ENCODE measurements at places on chromosomes 3 and 15.

DNA sequence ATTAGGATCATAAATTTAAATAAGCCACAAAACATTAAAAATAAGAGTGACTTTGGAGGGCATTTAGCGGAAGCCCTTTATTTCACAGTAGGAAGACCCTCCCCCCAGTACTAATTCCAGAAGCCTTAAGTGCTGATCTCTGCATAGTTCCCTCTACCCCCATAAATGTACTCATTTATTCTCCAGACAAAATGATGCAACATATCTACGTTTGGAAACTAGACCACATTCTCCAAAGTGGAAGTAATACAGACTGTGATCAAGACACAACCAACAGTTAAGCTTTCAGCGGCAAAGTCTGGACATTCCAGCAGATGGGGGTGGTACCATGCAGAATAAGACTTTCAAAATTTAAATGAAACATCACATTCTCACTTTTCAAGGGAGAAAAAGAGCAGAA is 44.8 kb upstream of the RPS17 start:
- DNase-seq, result peak; percentile 53

DNA sequence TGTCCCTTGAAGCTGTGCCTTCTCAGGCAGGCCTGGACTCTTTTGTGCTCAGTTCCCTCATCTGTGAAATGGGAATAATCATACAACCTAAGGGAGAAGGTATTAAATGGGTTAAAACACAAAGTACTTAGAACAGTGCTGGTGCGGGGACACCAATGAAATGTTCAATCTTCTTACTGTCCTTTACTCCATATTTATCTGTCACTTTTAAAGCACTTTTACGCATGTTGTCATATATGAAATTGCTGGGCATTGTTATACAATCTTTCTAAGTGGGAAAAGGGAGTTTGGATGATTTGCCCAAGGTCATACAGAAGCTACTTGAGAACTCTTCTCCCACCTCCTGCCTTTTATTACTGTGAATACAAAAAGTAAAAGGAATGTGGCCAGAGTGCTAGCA is 87.8 kb upstream of the PSMD6 start:
- DNase-seq, result no peak

GRCh38 chr3:13009132-13009945 is 63.9 kb downstream of the IQSEC1 start:
- no peak for DNase-seq

DNA sequence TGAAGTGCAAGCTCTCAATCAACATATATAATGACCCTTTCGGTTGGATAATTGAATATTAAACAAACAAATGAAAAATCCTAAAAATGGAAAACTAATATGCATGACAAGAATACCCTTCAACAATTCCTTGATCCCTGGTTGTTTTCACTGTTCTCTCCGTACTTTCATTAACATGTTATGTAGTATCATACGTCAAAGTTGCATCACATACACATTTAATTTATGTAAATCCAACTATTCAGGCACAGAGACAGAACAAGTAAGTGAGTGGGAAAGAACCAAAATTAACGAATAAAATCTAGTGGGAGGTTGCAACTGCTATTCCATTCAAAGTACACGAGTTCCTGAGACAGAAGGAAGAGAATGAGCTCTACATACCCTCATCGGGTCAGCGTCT is 176.0 kb downstream of the SUCLG2 start:
- DNase-seq, result no peak

DNA sequence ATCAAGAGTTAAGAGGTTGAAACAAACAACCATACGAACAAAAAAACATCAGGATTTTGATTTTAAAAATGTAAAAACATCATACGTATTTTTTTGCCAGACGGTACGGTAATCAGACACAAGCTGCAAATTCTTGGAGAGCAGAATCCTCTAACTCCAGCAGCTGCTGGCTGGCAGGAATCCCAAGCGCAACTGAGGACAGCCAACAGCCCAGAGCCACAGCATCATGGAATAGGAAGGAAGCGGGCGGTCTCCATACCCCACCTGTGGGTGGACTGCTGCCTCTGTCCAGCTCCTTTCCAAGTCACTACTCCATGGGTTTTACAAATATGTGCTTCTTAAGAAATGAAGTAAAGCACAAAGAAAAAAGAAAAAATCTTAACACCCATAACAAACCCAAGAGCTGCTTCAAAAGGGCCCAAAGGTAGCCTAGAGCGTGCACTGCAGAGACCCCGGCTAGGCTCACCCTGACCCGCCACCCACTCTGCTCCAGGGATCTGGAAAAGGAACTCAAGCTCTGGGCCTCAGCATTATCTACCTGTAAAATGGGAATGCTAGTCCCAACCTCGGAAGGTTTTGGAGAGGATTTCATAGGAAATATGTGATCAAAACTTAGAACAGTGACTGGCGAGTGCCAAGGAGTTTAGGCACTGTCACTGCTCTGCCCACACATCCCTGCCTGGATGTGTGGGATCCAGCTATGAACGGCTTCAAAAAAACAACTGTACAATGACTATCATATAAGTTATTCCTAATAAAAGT is 33.4 kb downstream of the ZXDC start:
- no peak for DNase-seq

- DNase-seq, result no peak
These were observed 96.2 kb upstream of the ROBO2 start for GRCh38 chr3:76943671-76944070.

- no peak for DNase-seq
These were observed 569 bp downstream of the HIGD2B start for GRCh38 chr15:72685301-72685924.

GRCh38 chr3:72587282-72587681 is 261.0 kb downstream of the SHQ1 start:
- no peak for DNase-seq

DNA sequence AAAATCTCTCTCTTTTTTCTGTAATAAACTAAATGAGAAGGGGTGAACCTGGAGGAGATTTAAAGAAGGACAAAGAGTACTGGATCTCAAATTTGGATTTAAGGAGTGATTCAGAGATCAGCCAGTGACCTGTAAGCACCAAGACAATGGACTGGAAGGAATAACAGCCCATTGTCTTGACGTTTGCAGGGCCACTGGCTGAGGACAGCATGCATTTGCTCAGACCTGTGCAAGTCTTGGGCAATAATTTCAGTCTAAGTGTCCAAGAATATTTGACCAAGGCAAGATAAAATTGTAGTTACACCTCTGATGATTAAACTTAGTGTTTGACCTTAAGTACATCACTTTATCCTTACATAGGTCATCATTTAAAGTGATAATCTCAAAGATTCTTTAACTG is 55.8 kb upstream of the OSTN start:
- DNase-seq, result peak; percentile 11

- DNase-seq, result no peak
These were observed 83.0 kb downstream of the RSL24D1 start for GRCh38 chr15:55113736-55114135.

- no peak for DNase-seq
These were observed 198.3 kb upstream of the GOLGA6L4 start for GRCh38 chr15:84037301-84037700.

GRCh38 chr3:123096731-123097130 is 29.9 kb downstream of the PDIA5 start:
- DNase-seq, result peak; percentile 41

DNA sequence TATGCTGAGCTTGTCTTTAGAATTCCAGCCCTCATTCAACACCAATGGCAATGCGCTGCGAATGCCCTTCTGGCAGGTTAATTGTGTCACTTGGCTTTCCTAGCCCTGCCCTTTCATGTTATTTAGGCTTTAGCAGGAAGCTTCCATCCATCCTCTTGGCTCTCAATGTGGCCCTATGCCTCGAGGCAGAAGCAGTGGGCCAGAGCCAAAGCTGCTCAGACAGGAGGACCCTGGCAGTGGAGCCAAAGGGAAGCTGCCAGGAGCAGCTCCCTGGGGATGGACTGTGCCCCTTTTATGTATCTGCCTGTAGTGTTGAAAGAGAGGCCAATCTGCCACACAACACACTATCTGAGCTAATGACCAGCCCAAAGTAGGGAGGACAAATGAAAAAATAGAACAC is 376.4 kb downstream of the CTNNB1 start:
- DNase-seq, result no peak

GRCh38 chr15:62977952-62978811 is 64.4 kb upstream of the TPM1 start:
- peak; percentile 31 for DNase-seq

DNA sequence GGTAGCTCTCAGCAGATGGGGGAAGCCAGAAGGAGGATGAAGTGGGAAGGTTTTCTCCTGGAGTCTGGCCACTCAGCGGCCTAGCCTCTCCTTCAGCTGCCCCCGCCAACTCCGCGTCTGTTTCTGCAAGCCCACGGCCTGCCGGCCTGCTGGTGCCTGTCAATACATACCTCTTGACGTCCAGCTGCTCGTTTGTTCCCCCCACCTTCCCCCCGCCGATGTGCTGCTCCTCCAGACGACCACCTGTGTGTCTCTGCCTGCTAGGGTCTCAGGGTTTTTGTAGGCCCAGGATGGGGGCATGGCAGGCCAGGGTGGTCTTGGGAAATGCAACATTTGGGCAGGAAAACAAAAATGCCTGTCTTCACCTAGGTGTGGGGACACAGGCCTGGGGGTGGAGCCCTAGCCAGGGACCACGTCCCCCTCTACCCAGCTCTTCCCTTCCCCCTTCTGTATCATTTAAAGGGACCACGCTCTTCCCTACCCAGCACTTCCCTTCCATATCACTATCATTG is 137.8 kb downstream of the ALCAM start:
- DNase-seq, result no peak

GRCh38 chr3:181417748-181418147 is 294.0 kb upstream of the SOX2 start:
- DNase-seq, result peak; percentile 2

- DNase-seq, result no peak
These were observed 44.9 kb downstream of the PTH1R start for GRCh38 chr3:46922426-46922825.

GRCh38 chr3:186461141-186461540 is 83.0 kb downstream of the CRYGS start:
- DNase-seq, result peak; percentile 80

GRCh38 chr3:14764331-14765059 is 54.3 kb upstream of the FGD5 start:
- DNase-seq, result peak; percentile 18

DNA sequence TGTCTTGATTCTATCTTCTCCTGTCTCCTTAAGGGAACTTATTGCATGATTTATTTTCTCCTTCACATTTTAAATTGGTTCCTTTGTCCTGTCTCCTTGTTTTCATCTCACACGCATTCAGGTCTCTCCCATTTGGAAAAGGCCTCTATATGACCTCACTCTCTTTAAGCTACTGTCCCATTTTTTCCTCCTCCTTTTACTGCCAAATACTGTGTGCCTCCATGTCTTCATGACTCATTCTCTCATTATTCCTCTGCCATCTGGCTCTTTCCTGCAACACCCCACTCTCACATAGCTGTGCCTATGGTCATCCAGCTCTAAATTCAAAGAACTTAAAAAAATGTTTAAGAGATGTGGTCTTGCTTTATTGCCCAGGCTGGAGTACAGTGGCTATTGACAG is 48.0 kb downstream of the TYRO3 start:
- DNase-seq, result peak; percentile 88

DNA sequence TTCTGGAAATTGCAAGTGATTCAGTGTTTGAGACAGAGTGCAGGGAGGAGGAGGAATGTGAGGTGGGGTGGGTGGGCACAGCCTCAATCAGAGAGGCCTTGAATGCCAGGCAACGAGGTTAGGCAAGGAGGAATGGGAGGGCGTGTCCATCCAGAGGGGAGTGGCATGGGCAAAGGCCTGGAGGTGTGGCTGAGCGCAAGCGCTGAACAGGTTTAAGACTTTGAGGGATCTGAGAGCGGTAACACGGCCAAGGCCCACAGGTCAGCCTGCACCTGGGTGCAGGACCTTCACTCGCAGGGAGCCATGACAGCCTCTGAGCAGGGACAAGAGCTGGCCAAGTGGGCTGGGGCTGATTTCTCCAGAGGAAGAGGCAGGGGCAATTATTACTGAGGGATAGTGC is 125.9 kb downstream of the TPRA1 start:
- no peak for DNase-seq

DNA sequence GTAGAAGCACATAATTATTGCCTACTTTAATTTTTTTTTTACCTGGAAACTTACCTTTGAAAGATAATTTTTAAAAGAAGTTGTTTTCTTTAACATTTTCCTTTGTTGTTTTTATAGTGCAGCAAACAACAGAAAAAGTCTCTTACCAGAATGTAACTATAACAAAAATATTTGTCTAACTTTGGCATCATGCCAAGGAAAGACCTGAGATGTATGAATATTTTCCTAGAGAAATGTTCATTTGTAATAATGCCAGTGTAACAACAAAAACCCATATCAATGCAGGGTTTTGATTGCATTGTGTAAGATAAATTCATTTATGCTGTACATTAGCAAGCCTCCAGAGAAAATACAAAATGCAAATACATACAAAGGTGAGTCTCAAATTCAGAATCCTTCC is 775.7 kb downstream of the SI start:
- no peak for DNase-seq

DNA sequence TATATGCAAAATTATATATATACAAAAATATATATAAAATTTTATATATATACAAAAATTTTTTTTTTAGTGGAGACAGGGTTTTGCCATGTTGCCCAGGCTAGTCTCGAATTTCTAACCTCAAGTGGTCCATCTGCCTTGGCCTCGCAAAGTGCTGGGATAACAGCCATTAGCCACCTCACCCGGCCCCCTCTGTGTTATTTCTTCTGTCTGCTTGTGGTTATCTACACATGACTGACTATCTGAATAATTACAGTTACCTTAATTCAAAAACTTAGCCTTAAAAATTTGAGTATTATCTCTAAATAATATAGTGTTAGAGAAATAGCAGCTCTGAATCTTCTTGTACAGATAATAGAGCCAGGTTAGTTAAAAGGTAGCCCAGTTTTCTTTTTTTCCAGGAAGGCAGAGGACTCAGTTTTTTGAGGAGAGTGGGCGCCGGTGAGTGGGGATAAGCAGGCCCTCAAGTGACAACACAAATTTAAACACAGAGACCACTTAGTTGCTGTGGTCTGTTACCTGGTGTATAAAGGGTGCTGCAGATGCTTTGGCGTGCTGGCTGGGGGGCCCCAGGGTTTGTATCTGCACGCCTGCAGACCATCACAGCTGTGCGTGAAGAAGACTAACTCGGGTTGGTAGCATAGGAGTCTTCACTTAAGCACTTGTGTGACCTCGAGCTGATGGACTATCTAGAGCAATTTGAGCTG is 83.7 kb downstream of the TRAK1 start:
- DNase-seq, result no peak

DNA sequence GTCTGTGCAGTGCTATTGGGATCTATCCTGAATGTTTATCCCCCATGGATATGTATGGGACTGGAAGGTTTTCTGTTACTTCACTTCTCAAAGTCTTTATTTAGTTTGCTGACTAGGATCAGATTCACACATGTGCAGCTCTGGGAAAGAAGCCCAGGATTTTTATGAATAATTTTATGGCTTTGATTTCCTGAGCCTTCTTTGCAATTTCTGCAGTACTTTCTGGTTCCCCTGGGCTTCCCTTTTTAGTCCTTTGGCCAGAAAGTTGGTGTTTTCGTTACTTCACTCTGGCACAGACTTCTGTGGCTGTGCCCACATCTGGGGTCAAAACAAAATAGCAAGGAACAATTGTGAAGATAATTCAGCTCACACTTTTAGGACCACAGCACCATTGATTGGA is 721.0 kb downstream of the OTOL1 start:
- DNase-seq, result no peak

- no peak for DNase-seq
These were observed 79.7 kb upstream of the ZNF280D start for GRCh38 chr15:56812961-56813360.
